Occipital lobe (tissue), 3 donors: ENCODE measurements at places on chromosomes 2 and 18. TPM values are rescaled to one million over a fixed set of nuclear protein-coding genes. Genes with fewer than 3 reads are reported as not detected.

Gene DRC1
- 5.6 TPM for total RNA-seq

Gene MATN3
- 1.1 TPM for total RNA-seq

Gene MARS2
- 12.5 TPM for total RNA-seq

Gene SLC35G4
- total RNA-seq: not detected

Gene LYPD6B
- 12.5 TPM for total RNA-seq

Gene FAM124B
- 7.8 TPM for total RNA-seq

Gene RAD51AP2
- total RNA-seq: 0.47 TPM

Gene CD8A
- 1.1 TPM for total RNA-seq

Gene INO80B
- total RNA-seq: 15.3 TPM

Gene CLK1
- total RNA-seq: 244 TPM

Gene NAT8
- total RNA-seq: not detected

Gene MYL1
- total RNA-seq: 3.3 TPM

Gene C2orf72
- 32.4 TPM for total RNA-seq

Gene ZFP36L2
- 2.5 TPM for total RNA-seq

Gene SMYD5
- 20.0 TPM for total RNA-seq

Gene DDX1
- total RNA-seq: 99.7 TPM

Gene IL1RL2
- total RNA-seq: 0.47 TPM
